ENCODE measurements at places on chromosomes 1 and 21. TPM values are rescaled to one million over a fixed set of nuclear protein-coding genes. Genes with fewer than 3 reads are reported as not detected.

The IVL gene
- total RNA-seq, result 0.33 TPM

The IL12RB2 gene
- not detected for total RNA-seq

The KIAA0040 gene
- 26.7 TPM for total RNA-seq

The GSTM3 gene
- total RNA-seq, result not detected

- peak; percentile 99 for DNase-seq
Observed at GRCh38 chr1:161115132-161115711, 2.6 kb downstream of the PFDN2 start.

- DNase-seq, result no peak
Observed at GRCh38 chr1:58704616-58705021, 4.8 kb upstream of the MYSM1 start.

GRCh38 chr1:192737306-192737705 lies 71.5 kb upstream of the RGS2 start:
- no peak for DNase-seq

DNA sequence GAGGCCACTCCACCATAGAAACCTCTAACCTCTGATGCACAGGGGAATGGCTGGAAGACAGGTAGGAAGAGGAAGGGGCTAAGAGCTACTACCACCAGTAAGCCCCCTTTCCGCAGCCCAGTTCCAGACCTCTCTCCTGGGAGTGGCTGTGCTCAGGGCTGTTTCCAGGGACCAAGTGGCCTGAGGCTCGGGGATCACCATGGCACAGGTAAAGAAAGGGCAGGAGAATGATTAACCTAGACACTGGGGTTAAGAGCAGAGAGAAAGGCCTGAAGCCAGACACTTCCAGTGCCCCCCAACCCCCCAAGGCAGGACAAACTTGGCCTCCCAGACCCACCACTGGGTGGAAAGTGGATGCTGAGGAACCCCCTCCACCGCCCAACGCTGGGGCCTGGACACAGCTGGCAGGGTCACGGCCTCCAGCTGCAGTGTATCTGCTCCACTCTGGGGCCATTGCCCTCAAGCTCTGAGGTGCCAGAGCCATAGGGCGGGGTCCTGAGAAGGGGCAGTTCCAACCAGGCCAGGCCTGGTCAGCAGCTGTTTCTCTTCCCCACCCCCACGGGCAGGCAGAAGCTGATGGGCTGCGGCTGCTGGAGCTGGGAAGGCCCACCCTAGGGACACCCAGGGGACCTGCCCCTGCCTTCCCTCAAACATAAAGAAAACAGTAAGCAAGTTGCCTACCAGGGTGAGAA lies 2.6 kb downstream of the TAGLN2 start:
- DNase-seq, result no peak

- peak; percentile 97 for DNase-seq
Observed at GRCh38 chr1:153536012-153536670, 350 bp upstream of the S100A6 start.

DNA sequence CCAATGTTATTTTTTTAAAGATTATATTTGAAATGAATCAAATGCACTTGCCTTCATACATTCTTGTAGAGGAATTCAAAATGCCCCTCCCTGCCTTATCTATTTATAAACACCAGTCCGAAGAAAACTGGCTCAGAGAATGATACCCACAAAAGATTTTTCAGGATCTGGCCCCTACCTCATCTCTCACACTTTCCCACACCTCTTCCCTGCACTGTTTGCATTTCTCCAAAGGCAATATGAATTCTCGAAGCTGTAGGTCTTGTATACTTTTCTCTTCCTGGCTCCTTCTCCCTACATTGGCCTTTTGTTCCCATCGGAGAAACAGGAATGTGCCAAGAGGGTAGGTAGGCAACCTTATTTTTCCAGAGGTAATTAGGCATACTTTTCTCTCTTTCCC lies 12.0 kb upstream of the CCDC190 start:
- DNase-seq, result no peak

GRCh38 chr1:229716704-229717103 lies 90.7 kb downstream of the URB2 start:
- no peak for DNase-seq

GRCh38 chr1:45443580-45444446 lies 47.1 kb downstream of the TESK2 start:
- no peak for DNase-seq

- peak; percentile 77 for DNase-seq
Observed at GRCh38 chr1:45569962-45570581, 13.8 kb upstream of the NASP start.

DNA sequence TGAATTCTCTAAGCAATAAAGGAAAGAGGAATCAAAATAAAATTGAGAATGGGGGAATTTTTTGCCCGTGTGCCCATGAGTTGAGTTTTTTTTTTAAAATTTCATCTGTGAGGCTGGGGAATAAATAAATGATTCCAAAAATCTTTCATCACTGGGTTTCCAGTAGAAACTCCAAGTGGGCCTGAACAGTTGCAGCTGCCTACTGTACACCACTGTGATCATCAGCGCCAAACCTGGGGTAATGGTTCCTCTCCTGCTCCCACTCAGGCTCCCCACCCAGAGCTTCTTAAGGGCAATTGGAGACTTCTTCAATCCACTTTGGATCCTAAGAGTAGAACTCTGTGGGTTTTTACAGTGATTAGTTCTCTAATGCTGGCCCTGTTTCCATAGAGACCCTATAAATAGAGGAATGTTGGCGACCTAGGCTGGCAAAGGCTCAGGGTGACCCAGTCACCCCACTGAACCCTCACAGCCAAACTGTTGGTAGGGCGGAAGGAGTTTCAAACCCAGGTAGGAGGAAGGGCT lies 9.3 kb downstream of the TMCC2 start:
- DNase-seq, result no peak

- DNase-seq, result no peak
Observed at GRCh38 chr1:208233978-208234377, 10.2 kb downstream of the PLXNA2 start.

DNA sequence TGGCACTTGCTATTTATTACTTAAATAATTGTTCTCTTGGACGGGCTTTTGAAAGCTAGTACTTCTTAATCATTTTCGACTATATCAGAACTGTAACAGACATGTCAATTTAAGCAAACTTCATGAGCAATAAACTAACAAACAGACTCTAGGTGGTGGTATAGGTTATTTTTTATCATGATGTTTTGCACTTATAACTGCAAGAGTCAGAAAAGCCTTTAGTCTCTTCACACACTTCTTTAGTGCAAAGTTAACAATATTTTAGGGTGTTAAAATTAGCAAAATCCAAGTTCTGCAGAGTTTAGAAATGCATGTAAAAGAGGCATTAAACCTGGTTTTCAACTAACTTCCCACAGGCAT lies 2.2 kb downstream of the NRIP1 start:
- peak; percentile 42 for DNase-seq

All from MCF 10A (cell line).